Upper lobe of right lung (tissue), 1 donor: ENCODE measurements at places on chromosomes 1 and 21. TPM values are rescaled to one million over a fixed set of nuclear protein-coding genes. Genes with fewer than 3 reads are reported as not detected.

DNA sequence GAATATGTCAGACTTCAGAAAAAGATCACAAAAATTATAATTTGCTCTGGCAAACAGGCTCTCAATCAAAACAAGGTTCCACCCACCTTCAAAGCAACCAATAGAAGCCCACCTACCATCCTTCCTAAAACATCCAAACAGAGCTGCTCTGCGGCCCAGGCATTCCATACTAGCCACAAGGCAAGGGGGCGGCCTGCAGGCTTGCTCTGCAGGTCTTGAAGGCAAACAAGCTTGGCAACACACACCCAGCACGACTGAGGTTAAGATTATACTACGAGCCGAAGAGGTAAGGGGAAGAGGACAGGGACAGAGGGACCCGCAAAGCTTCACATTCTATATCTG lies 207.3 kb downstream of the SLC45A1 start:
- DNase-seq, result no peak

- no peak for DNase-seq
Observed at GRCh38 chr1:9654051-9654833, 2.7 kb downstream of the PIK3CD start.

Gene TMPRSS2
- 83.6 TPM for total RNA-seq

DNA sequence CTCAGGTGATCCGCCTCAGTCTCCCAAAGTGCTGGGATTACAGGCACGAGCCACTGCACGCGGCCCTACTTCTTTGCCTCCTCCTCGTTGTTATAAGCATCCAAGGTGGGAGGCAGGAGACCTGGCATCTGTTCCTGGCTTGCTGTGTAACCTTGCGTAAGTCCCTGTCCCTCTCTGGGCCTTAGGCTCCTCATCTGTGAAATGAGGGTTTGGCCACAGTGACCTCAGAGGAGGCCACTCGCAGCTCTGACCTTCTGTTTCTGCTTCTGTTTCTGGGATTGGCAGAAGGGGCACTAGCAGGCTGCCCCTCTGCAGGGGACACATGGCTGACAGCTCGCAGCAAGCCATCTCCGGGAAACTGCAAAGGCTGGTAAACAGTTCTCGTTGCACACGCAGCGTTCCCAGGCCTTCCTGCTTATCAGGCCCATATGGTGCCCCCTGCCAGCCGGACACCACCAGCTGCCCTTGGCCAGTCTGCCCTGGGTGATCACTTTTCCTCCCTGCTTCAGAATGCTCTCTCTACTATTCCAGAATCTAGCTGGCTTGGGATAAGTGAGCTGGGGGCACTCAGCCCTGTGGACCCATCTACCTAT lies 2.6 kb upstream of the LDLRAP1 start:
- DNase-seq, result no peak
